ENCODE measurements at places on chromosomes 12 and 14. TPM values are rescaled to one million over a fixed set of nuclear protein-coding genes. Genes with fewer than 3 reads are reported as not detected.

The TAS2R9 gene
- not detected for total RNA-seq

The LRP10 gene
- 61.2 TPM for total RNA-seq

The LRP1-AS gene
- total RNA-seq, result not detected

The OR4E2 gene
- not detected for total RNA-seq

The KRT73 gene
- total RNA-seq, result not detected

The LMBR1L gene
- 36.4 TPM for total RNA-seq

The FAM216A gene
- total RNA-seq, result 8.9 TPM

The RTL1 gene
- not detected for total RNA-seq

The KLHDC1 gene
- 0.72 TPM for total RNA-seq

The FAR2 gene
- 0.85 TPM for total RNA-seq

The DHRS2 gene
- not detected for total RNA-seq

The DYNLL1 gene
- total RNA-seq, result 118 TPM

The RERGL gene
- not detected for total RNA-seq

All from tracheal epithelial cell (primary cell).